Mucosa of gallbladder (tissue), 1 donor: ENCODE measurements at places on chromosomes 2 and 18.

DNA sequence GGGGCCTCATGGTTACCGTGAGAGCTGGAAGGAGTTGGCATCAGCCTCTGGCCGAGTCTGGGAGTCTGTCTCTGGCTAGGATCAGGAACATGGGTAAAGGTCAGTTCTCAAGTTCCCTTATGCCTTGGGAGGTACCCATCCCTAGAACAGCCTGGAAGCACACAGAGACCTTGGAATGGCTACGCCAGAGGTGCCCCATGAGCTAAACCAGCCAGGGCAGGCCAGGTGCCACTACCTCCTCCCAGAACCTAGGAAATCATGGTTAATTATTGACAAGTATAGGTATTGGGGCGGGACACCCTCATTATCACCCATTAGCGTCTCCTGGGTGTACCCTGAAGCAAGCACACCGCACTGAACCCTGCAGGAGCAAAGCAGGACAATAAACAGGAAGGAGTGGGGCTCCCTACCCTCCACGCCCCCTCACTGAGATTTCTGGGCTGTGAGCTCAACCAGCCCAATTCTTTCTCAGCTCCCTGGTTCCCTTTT is 3.0 kb upstream of the ASPRV1 start:
- DNase-seq, result peak; percentile 71

GRCh38 chr2:149601141-149601796 is 13.7 kb upstream of the MMADHC start:
- no peak for DNase-seq

DNA sequence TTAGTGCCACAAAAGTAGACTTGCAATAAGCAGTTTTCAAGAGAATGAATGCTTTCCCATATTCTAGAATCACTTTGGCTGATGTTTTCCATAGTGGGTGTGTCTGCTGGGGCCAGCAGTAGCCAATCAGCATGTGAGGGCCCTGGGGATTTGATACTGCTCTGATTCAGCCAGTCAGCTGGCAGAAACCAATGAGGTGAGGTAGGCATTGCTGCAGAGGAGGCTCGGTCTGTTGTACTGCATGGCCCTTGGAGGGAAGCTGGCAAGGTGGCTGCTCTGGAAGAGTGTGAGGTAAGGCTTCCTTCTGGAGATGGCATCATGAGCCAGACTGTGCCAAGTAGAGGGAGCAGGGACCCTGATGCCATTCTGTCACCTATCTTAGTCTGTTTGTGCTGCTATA is 22.7 kb downstream of the TMEM87B start:
- no peak for DNase-seq

GRCh38 chr2:129726216-129726615 is 253.2 kb upstream of the RAB6C start:
- no peak for DNase-seq

- no peak for DNase-seq
These were observed 1.1 kb downstream of the HNRNPLL start for GRCh38 chr2:38601463-38602135.

DNA sequence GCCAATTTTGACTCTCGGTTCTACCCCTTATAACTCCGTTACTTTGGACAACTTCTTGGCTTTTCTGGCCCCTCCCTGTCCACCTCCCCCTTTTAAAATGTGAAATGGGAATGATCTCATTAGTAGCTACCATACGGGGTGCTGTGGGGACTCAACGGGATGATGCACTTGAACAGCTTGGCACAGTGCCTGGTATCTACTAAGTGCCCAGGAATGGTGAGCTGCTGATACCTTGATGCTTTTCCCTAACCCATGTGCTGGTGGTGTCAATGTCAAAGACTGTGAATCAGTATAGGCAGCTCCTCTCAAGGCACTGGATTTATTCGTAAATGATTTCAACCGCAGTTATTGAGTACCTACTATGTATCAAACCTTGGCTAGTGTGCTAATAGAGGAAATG is 204.2 kb downstream of the LOXHD1 start:
- DNase-seq, result no peak
